Cortex of kidney (tissue), 1 donor: ENCODE measurements at places on chromosomes 7 and 10.

DNA sequence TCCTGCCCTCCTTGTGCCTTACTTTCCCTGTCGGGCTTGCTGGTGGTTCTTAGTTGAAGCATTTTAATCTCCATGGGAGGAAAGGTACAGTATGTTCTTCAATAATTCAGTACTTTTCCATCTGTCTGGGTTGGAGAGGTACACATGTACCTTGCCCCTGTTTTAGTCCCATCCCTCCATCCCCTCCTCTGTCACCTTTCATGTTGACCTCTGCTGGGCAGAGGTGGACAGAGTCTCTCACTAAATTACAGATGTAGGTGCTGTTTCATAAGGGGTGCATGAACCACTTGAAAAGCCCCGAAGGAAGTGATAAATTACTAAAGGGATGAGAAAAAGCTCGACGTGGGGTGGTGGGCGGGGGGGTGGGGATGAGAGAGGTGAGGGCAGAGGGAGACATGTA lies 5.4 kb downstream of the AGFG2 start:
- DNase-seq: no peak

DNA sequence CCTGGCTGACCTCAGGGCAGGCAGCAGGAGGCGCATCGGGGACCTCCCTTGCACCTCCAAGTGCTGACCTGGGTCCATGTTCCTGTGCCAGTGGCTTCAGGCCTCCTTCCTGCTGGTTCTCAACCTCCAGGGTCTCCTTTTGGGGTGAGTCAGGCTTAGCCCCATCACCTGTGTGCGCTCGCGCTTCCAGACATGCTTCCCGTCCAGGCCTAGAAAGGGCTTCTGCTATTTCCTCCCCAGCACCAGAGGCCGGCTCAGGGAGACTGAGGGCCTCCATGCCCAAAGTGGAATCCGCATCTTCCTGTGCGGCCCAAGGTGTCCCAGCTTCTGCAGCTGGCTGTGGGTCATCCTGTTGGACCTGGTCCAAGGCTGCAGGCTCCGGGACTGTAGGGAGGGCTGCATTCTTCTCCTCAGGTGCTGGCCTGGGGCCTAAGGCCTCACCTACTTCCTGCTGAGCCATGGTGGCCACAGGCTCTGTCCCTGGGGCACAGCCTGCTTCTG lies 5.9 kb downstream of the NACAD start:
- DNase-seq: no peak

DNA sequence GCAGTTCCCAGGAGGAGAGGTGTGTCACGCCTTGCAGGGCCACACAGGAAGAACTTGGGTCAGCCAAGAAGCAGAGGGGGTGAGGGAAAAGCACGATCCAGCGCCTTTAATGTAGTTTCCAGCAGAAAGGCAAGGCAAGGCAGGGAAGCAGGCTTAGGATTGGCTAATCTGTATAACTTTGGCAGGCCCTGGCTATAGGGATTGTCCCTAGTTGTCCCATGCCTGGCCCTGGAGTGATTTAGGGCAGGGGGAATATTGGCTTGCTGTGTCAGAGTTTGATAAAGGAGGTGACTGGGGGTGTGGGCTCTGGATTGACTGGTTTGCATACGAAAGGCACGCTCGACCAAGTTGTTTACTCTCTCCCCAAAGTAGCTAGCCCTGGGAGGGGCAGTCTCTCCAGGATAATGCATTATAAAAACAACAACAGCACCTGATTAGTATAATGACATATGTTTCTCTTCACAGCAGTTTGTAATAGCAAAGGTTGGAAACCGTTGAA lies 44.5 kb downstream of the RBM28 start:
- DNase-seq: no peak

DNA sequence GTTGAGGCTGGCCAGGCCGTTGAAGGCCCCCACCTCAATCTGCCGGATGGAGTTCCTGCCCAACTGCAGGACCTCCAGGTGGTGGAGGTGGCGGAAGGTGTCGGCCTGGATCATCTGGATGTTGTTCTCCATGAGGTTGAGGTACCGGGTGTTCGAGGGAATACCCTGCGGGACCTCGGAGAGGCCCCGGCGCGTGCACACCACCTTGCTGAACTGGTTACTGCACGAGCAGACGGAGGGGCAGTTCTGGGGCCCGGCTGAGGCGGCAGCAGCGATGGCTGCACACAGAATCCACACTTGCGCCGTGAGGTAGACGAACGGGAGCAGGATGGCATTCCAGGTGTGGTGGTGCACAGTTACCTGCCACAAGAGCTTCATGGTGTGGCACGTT lies 979 bp downstream of the LRRC4 start:
- no peak for DNase-seq

GRCh38 chr10:102497545-102497944 lies 5.0 kb downstream of the ACTR1A start:
- DNase-seq: no peak

GRCh38 chr10:69394020-69394419 lies 22.7 kb downstream of the TACR2 start:
- no peak for DNase-seq

DNA sequence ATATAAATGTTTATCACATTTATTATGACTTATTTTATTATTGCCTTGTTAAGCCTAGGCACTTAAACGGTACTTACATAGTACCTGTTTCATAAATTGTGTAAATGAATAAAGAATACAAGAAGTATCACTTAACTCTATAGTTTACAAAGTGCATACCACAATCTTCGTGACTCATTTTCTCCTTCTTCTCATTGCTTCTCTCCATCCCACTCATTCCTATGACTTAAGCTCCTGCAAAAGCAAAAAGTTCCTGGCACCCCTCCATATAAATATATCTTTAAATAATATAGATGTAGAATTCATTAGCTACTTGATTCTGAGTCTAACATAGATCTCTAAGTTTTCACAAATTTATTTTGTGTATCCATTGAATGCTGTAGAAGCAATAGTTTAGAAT lies 1382.0 kb upstream of the CELF2 start:
- no peak for DNase-seq

DNA sequence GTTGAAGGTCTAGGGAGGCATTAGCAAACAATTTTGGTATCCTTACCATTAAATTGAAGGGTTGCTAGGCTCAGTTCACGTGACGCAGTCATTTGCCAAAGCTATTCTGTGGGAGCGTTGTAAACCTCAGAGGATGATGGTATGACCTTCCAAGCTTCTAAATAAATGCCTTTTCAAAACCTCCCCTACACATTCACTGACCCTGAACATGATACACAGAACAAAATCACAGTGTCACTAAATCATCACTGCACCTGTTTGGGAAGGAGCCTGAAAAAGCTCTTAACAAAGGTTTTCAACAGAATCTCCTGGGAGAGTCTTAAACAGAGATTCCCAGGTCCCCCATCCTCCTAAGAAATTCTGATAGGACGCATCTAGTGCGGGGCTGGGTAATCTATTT lies 13.2 kb upstream of the CCDC172 start:
- no peak for DNase-seq

DNA sequence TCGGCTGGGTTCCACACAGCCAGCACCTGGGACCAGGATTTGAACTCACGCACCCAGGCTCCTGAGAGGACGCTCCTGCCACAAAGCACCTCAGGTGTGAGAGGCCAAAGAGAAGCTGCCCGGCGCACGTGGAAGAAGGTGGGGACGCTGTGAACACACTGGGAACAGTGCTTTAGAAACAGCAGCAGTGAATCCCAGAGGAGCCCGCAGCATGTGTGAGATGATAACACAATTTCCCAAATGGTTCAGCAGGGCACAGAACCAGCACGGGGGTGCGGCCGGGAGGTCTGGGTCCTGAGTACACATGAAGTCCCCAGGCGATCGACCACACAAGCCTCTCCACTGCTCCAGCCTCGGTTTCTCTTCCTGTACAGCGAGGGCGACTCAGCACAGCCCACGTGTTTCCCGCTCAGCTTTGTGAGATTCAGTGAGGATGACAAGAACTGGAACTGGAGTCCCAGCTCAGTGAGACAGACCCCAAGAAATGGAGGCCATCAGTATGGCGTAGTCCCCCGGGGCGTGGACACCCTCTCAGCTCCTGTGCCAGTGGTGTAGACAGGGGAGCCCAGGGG lies 188.3 kb downstream of the MAD1L1 start:
- no peak for DNase-seq

DNA sequence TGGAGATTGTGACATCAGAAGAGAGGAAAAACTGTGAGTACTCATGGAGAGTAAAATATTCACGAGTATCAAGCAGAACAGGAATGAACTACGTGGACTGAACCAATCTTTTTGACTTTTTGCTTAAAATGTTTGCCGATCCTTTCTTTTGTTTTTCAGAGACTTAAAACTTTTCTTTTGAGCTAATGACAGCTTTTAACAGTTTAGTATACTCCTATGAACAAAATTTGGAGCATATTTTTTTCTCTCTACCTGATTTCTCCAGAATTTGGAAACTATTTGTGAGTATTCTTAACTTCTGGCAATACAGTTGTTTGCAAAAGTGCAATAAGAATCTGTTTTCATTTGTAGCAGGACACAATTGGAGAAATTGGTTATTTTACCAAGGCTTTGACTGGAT lies 786.3 kb downstream of the SORCS1 start:
- no peak for DNase-seq

- no peak for DNase-seq
Observed at GRCh38 chr7:101138213-101138870, 11.4 kb downstream of the SERPINE1 start.

DNA sequence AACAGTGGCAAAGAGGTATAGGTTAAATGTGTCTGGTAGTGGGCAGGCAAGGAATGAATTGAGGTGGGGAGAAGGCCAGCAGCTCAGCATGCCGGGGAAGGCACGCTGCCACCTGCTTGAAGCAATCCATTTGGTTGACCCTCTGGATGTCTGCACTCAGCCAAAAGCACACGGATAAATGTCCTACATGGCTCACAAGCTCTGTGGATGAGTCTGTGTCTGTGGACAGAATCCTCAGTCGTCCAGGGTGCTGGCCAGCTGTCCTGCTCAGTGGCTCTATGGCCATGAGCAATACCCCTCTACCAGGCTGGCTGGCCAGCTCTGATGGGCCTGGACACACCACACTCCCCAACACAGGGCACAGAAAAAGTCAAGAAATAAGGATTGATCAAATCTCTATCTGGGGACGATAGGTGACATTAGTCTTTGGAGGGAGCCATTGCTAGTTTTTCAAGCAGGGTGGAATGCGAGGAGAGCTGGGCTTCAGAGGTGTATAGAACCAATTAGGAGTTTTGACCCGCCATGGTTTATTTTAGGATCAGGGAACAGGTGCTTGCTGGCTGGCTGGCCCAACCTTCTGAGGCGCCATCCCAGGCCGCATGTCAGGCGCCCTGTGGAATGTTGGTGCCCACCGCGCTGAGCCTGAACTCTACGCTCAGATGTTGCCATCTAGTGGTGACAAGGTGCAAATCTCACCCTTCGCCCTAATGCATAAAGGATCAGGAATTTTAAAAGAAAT lies 493.4 kb downstream of the TNS3 start:
- DNase-seq: no peak

DNA sequence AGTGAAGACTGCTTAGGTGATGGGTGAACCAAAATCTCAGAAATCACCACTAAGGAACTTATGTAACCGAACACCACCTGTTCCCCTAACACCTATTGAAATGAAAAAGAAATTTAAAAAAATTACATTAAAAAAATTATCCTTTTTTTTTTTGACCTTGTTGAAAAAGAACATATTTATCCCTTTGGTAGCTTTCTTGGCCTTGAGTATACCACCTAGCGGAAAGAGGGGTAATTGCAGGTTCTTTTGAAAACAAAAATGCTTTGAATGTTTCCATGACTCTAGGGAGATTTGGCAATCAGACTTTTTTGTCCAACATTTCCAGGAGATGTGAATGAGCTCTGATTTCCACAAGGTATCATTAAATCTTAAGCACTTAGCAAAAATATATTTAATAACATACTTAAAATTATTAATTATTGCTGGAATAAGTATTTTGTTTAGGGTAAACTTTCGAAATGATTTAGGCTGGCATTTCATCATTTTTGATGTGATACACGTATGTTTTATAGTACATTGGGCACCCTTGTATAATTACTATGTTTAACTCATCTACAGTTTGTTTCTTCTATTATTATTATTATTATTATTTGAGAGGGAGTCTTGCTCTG lies 47.0 kb upstream of the ELMO1 start:
- no peak for DNase-seq

- DNase-seq: no peak
Observed at GRCh38 chr7:1829111-1829510, 159.0 kb downstream of the ELFN1 start.

- no peak for DNase-seq
Observed at GRCh38 chr10:60955316-60955715, 11.3 kb upstream of the RHOBTB1 start.

DNA sequence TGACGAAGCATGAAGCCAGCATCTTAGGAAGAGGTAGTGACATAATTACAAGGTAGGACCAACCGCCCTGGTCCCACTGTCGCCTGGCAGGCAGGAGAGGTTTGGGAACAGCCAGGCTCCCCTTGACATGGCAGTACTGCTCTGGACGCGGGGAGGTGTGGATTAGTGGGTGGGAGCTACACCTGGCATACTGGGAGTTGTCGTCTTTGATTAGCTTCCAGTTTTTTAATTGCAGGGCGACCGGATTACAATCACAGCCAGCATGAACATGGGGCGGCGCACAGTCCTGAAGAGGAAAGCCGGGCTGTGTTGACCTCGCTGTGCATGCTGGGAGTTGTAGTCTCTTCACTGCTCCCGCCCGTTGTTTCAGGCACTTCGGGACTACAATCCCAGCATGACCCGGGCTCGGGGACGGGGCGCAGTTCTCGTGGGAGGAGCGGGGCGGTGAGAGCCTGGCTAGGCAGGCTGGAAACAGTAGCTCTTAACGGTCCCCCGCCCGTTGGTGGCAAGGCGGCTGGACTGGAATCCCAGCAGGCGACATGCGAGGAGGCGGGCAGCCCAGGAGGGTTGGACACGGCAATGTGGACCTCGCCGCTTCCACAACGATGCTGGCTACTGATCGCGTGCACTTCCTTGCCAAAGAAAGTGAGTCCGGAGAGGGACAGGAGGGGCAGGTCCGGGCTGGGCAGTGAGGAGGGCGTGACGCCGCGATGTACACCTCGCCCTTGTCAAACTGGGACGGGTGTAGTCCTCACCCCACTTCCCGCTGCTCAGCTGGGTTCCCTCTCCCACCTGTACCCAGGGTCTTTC lies 98.0 kb upstream of the ZNF722 start:
- no peak for DNase-seq

GRCh38 chr7:116897661-116898060 lies 35.3 kb downstream of the CAPZA2 start:
- no peak for DNase-seq

DNA sequence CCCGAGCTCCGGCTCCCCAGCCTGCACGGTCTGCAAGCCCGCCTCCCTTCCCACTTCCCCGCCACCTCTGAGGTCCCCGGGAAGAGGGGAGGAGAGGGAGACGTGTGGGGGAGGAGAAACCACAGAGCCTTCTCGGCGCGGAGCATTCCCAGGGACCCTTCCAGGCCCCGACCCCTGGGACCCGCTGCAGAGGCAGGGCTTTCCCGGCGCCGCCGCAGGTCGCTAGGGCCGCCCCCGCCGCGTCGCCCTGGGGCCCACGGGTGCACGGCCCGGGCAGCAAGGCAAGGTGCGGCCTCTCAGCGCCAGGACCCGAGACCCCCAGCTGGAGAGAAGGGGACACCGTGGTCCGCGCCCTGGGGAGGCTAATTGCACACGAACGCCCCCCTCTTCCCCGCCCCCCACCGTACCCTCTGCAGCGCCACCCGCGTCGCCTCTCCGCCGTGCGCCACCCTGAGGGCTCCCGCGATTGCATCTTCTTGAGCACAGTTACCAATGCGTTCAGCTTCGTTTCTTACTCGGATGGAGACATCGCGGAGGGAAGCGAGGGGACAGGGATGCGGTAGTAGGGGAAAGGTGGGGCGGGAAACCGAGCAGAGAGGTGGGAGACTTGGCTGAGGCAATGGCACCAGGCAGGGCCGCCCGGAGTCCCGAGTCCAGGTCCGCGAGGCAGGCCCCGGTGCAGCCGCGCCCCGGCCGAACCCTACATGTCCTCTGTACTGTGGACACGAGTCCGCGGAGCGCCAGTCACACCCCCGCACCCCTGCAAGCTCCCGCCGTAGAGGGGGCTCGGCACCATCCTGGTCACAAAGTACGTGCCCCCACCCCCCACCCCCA lies 28.9 kb downstream of the SKIDA1 start:
- DNase-seq: no peak
